Umbilical cord (tissue), 2 donors: ENCODE measurements at places on chromosomes 16 and 17. TPM values are rescaled to one million over a fixed set of nuclear protein-coding genes. Genes with fewer than 3 reads are reported as not detected.

DNA sequence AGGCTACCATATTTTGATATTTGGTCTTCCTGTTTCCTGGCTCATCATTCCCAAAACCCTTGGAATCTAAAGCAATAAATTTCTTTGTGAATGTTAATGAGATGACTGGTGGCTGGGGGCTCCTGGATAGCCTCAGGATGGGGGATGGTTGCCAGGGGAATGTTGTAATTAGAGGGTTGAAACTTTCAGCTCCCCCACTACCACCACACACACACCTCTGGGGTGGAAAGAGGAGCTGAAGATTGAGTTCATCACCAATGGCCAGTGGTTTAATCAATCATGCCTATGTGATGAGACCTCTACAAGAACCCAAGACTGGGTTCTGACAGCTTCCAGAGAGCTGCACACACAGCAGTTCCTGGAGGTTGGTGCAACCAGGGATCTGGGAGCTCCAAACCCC is 59.1 kb downstream of the HS3ST3A1 start:
- DNase-seq: no peak

DNA sequence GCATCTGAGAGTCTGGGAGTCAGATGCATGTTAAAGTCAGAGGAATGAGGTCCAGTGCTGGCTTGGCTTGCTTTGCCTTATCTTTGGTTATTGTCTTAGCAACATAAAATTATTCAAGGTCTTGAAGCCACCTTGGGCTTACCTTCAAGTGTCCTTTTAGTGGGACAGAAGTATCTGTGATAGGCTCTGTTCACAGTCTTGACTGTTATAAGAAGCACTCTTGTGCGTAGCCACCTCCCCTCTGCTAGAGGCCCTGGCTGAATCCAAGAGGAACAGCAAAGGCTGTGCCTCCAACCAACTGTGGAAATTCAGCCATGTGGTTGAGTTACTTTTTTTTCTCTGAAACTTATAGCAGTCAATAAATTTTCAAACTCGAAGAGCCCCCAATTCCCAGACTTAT is 8.6 kb upstream of the MAP3K3 start:
- no peak for DNase-seq

KLHL36 gene
- total RNA-seq: 60.2 TPM

DNA sequence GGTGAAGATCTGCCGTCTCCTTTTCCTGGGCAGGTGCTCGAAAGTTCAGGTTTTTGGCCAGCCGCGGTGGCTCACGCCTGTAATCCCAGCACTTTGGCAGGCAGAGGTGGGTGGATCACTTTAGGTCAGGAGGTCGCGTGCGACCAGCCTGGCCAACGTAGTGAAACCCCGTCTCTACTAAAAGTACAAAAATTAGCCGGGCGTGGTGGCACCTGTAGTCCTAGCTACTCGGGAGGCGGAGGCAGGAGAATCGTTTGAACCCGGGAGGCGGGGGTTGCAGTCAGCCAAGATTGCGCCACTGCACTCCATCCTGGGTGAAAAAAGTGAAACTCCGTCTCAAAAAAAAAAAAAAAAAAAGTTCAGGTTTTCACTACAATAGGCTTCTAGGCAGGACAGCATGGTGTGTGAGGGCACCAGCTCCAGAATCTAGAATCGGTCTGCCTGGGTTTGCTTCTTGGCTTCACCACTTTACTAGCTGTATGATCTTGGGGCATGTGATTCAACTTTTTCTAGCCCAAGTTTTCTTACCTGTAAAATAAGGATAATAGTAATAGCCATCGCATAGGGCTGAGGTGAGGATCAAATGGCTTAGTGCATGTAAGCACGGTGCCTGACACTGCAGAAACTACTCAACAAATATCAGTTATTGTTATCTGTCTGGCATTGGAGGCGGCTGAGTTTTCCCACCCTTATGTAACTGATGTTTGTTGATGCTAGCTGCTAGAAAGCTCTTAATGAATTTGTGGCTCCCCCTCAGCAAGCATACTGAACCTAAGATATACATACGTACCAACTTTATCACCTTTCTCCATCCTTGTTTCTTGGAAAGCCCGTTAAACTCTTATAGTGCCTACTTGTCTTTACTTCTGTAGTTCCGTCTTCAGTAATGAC is 1.3 kb downstream of the PSMD12 start:
- DNase-seq: no peak

GRCh38 chr17:63995626-63996025 is 2.5 kb upstream of the PRR29 start:
- DNase-seq: no peak

- DNase-seq: peak; percentile 6
These were observed 1096.1 kb upstream of the EEF2KMT start for GRCh38 chr16:6193718-6194117.

GRCh38 chr17:1058423-1059130 is 61.6 kb downstream of the TIMM22 start:
- no peak for DNase-seq

SIRT7 gene
- total RNA-seq: 9.9 TPM

GRCh38 chr17:8887301-8887700 is 19.8 kb upstream of the PIK3R6 start:
- no peak for DNase-seq

CCL8 gene
- total RNA-seq: 2.9 TPM

NFATC2IP gene
- total RNA-seq: 17.6 TPM

DNA sequence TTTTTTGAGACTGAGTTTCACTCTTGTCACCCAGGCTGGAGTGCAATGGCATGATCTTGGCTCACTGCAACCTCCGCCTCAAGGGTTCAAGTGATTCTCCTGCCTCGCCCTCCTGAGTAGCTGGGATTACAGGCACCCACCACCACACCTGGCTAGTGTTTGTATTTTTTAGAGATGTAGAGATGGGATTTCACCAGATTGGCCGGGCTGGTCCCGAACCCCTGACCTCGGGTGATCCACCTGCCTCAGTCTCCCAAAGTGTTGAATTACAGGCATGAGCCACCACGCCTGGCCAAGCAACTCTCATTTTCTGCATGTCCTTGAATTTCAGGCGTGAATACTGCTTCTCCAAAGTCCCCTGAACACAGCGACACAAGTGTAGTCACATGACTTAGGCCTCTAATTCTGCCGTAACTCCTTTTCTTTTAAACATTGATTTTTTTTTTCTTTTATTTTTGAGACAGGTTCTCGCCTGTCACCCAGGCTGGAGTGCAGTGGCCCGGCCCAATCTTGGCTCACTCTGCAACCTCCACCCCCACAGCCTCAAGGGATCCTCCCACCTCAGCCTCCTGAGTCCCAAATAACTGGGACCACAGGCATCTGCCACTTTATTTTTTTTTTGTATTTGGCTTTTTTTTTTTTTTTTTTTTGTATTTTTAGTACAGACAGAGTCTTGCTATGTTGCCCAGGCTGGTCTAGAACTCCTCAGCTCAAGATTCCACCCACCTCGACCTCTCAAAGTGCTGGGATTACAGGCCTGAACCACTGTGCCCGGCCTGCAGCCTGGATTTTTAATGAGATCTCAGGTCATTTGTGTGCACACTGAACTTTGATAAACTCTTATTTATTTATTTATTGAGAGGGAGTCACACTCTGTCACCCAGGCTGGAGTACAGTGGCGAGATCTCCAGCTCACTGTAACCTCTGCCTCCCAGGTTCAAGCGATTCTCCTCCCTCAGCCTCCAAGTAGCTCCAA is 124.6 kb downstream of the KCNJ18 start:
- DNase-seq: no peak

- no peak for DNase-seq
These were observed 16.1 kb upstream of the KCNJ2 start for GRCh38 chr17:70153210-70153609.

SRCIN1 gene
- total RNA-seq: 2.4 TPM

DNA sequence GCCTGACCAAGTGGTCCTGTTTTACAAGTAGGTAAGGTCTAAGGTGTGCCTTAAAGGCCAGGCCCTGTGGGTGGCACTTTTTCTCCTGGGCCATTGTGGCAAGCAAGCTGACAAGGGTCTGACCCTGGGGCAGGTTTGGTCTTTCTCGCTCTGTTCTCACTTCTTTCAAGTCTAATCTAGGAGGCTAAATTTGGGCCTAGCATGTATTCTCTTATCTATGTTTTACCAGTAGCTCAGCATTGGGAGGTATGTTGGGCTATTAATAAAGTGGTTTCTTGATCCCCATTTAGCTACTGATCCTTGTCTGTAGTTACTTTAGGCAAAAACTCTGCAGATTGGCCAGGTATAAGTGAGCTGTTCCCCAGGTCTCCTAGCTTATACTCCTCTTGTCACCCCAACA is 77.7 kb downstream of the DNAH3 start:
- no peak for DNase-seq

CFAP97D1 gene
- 1.4 TPM for total RNA-seq

GRCh38 chr17:60750640-60751039 is 73.0 kb downstream of the BCAS3 start:
- DNase-seq: no peak

RGS9 gene
- 20.0 TPM for total RNA-seq

DNA sequence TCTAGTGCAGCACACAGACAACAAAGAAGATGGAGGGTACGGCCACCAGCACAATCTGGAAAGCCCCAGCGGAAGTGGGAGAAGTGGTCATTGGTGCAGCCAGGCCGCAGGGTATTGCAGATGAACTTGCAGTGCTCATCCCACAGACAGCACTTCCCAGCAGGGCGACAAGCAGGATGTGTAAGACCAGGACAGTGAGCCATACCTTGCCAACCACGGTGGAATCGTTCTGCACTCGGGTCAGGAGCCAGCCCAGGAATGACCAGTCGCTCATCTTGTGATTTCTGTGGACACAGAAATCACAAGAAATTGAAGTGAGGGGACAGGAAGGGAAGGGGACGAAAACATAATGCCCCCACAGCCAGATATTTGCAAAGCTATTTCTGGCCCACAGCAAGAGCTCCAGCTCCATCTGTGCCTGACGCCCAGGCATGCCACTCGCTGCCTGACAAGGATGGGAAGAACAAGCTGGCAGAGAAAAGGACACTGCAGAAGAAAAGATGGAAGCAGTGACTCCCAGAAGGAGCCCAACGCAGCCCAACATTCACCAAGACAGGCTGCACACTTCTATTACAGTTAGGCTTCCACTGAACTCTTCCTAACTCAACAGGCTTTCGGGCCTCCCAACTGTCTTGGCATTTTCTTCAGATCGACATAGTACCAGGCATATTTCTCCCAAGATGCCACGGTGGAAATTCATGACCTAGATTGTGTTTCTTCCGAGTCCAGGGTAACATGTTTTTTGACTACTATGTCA is 17.5 kb upstream of the MYO18A start:
- no peak for DNase-seq

FSCN2 gene
- total RNA-seq: 2.2 TPM

DNA sequence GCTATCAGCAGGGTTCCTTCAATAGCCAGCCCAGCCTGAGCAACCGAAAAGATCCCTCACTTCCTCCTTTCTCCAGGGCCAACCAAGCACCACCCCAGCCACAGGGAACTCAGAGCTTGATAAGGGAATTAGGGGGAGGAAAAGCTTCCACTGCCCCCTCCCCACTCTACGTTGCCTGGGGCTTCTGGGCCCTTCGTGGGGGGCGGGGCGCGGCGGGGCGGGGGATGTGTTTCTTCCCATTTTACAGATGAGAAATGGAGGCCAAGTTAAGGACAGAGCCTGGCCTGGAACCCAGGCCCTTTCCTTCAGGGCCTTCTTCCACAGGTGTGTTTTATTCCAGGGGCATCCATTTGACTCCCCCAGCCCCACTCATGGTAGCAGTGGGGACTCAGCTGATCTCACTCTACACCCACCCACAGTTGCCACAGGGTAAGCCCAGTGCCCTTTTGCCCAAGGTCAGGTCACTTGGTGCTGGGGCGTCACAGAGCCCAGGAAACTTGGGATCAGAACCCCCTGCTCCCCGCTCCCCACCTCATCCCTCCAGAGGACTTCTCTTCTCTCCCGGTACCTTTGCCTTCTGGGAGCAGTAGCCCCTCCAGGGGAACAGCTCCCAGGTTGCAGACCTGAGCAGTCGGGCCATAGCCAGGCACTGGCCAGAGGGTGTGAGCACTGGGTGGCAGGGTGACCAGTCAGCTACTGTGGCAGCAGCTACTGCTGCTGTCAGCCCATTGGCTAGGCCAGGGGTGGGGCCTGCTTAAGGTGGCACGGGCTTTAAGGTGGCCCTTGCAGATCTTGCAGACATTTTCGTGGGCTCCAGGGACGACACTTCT is at the start of gene LDHD:
Gene LDHD, minus strand, starts transcription at position 700 of the 830 bp plus-strand sequence. Its CDS starts 60 bp downstream, at position 640.
- DNase-seq: peak; percentile 62

DNA sequence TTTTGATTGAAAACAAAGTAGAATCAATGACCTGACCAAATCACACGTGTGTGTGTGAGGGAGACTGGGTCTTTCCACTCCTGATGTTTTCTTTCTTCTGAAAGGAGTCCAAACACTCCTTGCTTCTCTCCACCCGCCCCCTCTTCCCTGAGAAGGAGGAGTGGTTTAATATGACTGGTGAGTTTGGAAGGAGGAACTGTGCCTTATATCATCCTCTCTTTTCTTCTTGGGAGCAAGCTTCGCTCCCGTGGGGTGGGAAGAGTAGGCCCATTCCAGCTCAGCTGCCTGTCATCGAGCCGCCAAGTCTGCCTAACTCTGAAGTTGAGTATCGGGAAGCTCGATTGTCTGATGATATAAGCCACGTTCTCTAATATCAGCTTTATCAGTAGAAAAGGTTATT is 96.5 kb downstream of the YPEL2 start:
- DNase-seq: peak; percentile 73

BEAN1 gene
- 22.1 TPM for total RNA-seq

CMTM4 gene
- total RNA-seq: 21.9 TPM

DNA sequence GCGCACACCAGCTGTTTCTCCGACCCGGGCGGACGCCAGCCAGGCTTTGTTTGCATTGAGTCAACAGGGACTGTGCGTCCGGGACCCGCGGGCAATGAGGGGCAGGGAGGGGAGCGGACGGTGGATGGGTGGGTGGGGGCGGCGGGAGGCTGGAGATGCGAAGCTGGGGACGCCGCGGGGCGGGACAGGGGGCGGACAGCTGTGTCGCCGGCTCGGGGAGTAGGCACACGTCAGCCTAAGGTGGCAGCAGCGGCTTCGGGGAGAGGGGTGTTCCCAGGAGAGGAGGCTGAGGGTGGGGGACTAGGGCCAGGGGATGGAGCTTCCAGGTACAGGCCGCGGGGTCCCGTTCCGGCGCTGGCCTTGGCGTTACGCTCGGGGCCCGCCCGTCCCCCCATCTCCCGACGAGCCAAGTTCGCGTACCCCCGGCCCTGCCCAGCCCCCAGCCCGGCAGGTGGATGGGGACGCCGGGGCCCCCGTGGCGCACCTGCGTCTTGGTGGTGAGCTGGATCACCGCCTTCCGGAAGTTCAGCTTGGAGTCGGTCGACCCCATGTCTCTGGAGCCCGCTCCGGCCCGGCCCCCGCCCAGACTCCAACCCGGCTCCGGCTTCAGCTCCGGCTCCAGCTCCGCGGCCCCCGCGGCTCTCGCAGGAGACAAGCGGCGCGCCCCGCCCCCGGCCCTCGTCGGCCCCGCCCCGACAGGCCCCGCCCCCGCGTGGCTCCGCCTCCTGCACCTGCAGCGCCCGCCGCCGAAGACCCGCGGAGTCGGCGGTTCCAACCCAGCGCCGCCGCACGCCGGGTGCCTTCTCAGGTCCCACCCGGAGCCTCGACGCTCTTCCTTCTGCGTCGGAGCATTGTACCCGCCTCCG is at the start of gene HID1:
Gene HID1, minus strand, starts transcription at position 653 of the 866 bp plus-strand sequence. Its CDS starts 103 bp downstream, at position 550.
- DNase-seq: no peak

DNA sequence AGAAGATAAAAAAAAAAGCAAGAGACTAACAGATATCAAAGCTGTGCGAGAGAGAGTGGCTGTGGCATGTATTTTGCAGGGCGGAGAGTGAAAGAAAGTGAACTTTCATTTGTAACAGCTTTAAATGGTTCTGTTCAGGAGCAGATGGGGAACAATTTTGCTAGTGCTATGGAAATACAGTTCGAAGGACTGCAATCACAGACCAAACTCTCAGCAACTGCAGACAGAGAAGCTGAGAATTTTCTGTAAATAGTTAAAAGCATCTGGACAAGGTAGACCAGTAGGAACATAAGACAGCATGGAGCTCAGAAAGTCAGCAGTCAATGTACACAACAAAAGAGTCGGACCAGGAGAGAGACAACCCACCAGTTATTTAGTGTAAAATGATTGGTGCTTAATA is 62.3 kb downstream of the TBX4 start:
- DNase-seq: no peak
